T-helper 17 cell (primary cell): ENCODE measurements at places on chromosomes 3 and 15.

DNA sequence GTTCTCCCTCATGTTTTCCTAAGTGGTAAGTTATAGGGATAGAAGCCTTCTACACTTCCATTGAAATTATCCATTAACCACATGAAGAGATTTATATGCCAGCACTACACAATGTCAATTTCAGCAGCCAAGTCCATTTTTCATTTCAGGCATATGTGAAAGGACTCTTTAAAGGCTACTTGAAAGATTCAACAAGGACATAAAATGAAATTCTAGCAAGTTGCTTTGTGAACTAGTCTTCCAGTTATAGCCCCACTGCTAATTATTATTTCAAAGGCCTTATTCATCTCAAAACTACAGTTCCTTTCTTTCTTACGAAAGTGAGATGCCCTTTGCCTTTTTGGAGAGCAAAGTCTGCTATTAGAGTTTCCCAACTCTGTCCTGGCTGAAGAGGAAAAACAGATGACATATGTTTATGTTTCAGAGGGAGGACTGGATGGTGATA lies 66.0 kb upstream of the SLC2A2 start:
- DNase-seq: no peak
- no peak overlapping the region for H3K4me3 ChIP-seq
- H3K27ac ChIP-seq: no peak overlapping the region
- H3K27me3 ChIP-seq: no peaks in the 10 kb centered on the region

DNA sequence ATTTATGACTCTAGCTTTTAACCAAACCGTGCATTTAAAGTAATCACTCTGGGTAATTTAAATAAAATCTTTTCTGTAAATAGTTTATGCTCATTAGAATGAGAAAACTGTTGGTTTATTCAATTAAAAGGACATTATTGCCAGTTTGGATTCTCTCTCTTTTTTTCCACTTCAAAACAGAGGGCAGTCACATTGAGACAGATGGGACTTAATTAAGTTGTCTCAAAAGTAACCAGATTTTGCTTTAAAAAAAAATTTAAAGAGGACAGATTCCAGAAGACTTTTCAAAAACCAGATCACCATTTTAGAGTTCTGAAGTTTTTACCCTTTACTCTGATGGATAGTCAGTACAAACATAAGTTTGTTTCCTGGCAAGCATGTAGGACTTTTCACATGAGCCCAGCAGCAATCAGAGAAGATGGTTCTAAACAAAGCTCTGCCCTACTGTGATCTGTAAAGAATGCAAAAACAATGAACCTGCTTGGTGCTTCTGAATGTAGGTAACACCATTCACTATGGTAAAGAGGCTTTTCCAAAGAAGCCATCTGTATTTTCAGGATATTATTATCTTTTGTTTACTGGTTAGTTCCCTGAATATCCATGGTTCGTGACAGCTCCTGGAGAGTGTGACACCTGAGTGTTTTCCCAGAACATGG lies 136.2 kb downstream of the LRTM1 start:
- no peaks in the 10 kb centered on the region for H3K27me3 ChIP-seq
- DNase-seq: no peak
- H3K36me3 ChIP-seq: no peaks in the 10 kb centered on the region
- no peak overlapping the region for H3K27ac ChIP-seq
- no peak overlapping the region for H3K4me3 ChIP-seq

- H3K4me1 ChIP-seq: no peaks in the 10 kb centered on the region
- H3K4me3 ChIP-seq: no peak overlapping the region
- H3K27ac ChIP-seq: no peak overlapping the region
- no peak for DNase-seq
- no peaks in the 10 kb centered on the region for H3K36me3 ChIP-seq
Measured at GRCh38 chr3:128504963-128505730, 12.1 kb upstream of the GATA2 start.

DNA sequence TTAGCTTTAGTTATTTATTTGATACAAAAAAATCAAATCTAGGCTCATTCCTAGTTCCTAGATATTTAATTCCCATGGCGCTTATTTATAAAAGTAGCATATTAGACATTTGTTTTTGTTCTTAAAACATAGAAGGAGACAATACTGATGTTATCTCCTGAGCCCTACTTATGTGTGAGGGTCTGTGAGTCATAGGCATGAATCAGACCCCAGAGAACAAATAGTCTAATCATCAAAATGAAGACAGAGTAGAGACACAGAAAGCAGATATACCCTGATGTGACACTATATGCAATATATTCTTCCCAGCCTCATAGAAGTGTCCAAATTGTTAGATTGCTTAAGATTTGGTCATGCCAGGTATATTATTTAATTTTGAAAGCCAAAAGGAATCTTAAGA lies 44.9 kb downstream of the PEX5L start:
- H3K27ac ChIP-seq: no peak overlapping the region
- DNase-seq: no peak
- H3K36me3 ChIP-seq: no peaks in the 10 kb centered on the region
- no peaks in the 10 kb centered on the region for H3K4me1 ChIP-seq
- no peaks in the 10 kb centered on the region for H3K27me3 ChIP-seq
- no peak overlapping the region for H3K4me3 ChIP-seq

DNA sequence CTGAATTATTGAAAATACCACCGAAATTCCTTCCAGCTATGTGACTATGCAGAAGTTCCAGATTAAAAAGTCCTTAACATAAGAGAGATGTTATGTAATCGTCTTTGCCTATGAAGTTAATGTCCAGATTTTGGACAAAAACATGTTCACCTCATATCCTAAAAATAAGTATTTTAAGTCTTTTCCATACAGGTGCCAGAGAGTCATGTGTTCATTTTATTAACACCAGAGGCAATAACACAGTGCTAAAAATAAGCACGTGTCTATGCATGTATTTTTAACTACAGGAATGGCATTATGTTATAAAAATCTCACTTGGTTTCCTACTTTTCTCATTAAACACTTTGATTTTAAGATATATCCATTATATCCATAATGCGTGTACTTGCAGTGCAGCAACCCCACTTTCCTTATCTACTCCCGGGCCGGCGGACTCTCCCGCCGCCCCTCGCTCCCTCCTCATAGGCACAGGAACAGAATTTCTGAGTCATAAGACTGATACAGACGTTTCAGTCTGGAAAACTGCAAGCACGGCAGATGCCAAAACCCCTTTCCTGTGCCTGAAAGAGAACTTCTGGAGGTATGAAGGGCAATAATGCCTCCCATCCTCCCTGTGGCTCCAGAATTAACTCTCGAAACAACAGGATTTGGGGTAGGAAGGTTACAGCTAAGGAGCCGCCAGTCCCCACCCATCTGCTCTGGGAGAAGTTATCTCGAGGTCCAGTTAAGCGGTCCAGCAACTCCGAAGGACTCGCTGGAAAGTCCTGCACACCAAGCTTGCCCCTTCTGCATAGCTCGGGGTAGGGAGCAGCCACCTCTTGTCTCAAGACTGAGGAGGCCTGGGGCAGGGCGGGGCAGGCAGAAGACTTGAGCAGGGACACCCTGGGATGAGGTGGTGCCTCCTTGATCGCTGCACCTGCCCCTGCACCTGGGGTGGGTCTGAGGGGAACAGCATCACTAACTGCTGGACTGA lies 22.3 kb upstream of the PSTPIP1 start:
- peaks cover 8% of the 10 kb centered on the region for H3K4me1 ChIP-seq
- H3K27ac ChIP-seq: no peak overlapping the region
- H3K27me3 ChIP-seq: no peaks in the 10 kb centered on the region
- DNase-seq: no peak
- H3K36me3 ChIP-seq: no peaks in the 10 kb centered on the region

GRCh38 chr3:169836078-169836941 lies 23.6 kb upstream of the LRRC34 start:
- no peak for DNase-seq
- H3K36me3 ChIP-seq: peaks cover 5% of the 10 kb centered on the region
- H3K27ac ChIP-seq: no peak overlapping the region
- H3K4me3 ChIP-seq: no peak overlapping the region
- peaks cover 32% of the 10 kb centered on the region for H3K27me3 ChIP-seq
- peaks cover 2% of the 10 kb centered on the region for H3K4me1 ChIP-seq

GRCh38 chr3:79515072-79515471 lies 252.7 kb downstream of the ROBO1 start:
- no peaks in the 10 kb centered on the region for H3K27me3 ChIP-seq
- no peak for DNase-seq
- H3K4me1 ChIP-seq: no peaks in the 10 kb centered on the region
- H3K4me3 ChIP-seq: no peak overlapping the region

DNA sequence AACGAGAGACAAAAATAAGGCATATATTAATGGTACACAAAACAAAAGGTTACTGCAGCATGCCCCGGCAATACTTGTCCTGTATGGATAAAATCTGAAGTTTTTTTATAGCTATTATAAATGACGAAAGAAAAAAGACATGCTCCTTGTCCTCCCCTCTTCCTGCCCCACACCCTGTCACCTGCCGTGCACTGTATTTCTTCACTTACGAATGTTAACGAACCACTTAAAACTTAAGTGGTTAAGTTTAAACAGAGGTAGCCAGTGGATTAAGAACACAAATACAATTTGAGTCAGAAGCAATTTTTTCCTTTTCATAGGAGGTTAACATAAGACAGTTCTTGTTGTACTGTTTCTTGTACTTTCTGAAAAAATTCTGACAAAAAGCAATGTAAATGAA lies 799.1 kb upstream of the NECTIN3 start:
- peak overlapping the region; percentile 14 for H3K27ac ChIP-seq
- no peak for DNase-seq
- H3K4me3 ChIP-seq: no peak overlapping the region
- H3K4me1 ChIP-seq: no peaks in the 10 kb centered on the region

GRCh38 chr15:67850994-67851571 lies 11.2 kb upstream of the RNU6-1 start:
- no peak overlapping the region for H3K27ac ChIP-seq
- H3K4me1 ChIP-seq: no peaks in the 10 kb centered on the region
- DNase-seq: no peak

DNA sequence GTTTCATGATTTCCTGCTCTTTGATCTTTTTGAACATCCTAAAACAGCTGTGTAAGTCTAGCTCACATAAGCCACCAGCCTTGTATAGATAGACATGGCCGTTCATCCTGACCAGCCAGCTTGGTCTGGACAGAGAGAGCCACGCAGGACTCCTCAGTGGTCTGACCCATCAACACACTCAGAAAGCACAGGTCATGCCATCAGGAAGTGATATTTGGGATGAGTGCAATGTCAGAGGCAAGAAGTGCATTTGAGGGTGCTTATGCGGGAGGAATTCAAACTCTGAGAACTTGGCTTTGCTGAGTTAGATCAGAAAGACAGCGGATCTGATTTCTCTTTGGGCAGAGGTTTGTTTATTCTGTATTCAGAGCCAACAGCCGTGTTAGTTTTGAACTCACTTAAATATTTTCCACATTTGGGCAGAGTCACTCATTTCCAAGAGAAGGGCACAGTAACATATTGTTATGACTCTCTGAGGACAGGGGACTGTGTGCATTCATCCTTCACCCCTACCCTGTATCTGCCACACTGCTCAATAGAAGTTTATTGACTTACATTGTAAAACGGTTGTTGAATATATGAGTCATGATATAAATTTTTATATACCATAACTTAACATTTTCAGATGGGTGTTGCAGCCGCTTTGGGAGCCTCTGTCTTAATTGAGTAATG lies 225.3 kb upstream of the LYSMD4 start:
- peaks cover 8% of the 10 kb centered on the region for H3K4me1 ChIP-seq
- no peak for DNase-seq
- peaks cover 57% of the 10 kb centered on the region for H3K27me3 ChIP-seq
- H3K27ac ChIP-seq: peak overlapping the region; percentile 27
- no peak overlapping the region for H3K4me3 ChIP-seq
- H3K36me3 ChIP-seq: peaks cover 9% of the 10 kb centered on the region

- H3K4me1 ChIP-seq: no peaks in the 10 kb centered on the region
- H3K36me3 ChIP-seq: peaks cover 2% of the 10 kb centered on the region
- H3K4me3 ChIP-seq: no peak overlapping the region
- DNase-seq: no peak
Measured at GRCh38 chr15:36545467-36545992, 33.9 kb upstream of the CDIN1 start.

- DNase-seq: no peak
- peaks cover 4% of the 10 kb centered on the region for H3K36me3 ChIP-seq
- H3K4me3 ChIP-seq: no peak overlapping the region
- no peak overlapping the region for H3K27ac ChIP-seq
Measured at GRCh38 chr3:119783255-119783654, 1.4 kb downstream of the NR1I2 start.

GRCh38 chr3:45909542-45909941 lies 23.2 kb downstream of the CCR9 start:
- H3K36me3 ChIP-seq: peaks cover 5% of the 10 kb centered on the region
- H3K4me1 ChIP-seq: peaks cover 43% of the 10 kb centered on the region
- peak overlapping the region; percentile 64 for H3K4me3 ChIP-seq
- no peak for DNase-seq

- H3K4me1 ChIP-seq: peaks cover 63% of the 10 kb centered on the region
- H3K36me3 ChIP-seq: peaks cover 14% of the 10 kb centered on the region
- H3K27ac ChIP-seq: peak overlapping the region; percentile 83
- H3K4me3 ChIP-seq: peak overlapping the region; percentile 100
Measured at GRCh38 chr15:81296673-81297072, 27.3 kb downstream of the STARD5 start.

DNA sequence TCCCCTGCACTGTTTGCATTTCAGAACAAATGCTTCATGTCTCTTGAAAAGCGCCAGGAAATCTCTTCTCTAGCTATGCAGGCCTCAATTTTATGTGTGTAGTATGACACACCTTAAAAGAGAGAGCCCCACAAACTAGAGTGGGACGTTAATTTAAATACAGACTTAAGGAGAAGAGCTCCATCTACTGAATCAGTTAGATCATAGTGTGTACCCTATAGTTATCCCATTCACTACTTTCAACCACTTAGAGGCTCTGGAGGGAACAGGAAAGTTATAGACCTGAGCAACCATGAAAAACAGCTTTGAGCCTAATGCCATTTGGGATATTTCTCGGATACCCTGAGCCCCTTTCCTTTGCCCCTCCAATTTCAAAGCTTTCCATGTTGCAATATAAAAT lies 153.7 kb downstream of the TIGIT start:
- no peak overlapping the region for H3K4me3 ChIP-seq
- DNase-seq: no peak
- peaks cover 14% of the 10 kb centered on the region for H3K4me1 ChIP-seq
- no peak overlapping the region for H3K27ac ChIP-seq
- H3K27me3 ChIP-seq: no peaks in the 10 kb centered on the region

GRCh38 chr15:99565049-99565298 lies 810 bp upstream of the MEF2A start:
- peaks cover 25% of the 10 kb centered on the region for H3K4me1 ChIP-seq
- peak overlapping the region; percentile 81 for H3K27ac ChIP-seq
- H3K36me3 ChIP-seq: no peaks in the 10 kb centered on the region

GRCh38 chr15:63502843-63503738 lies 1.3 kb upstream of the USP3 start:
- peak overlapping the region; percentile 89 for H3K4me3 ChIP-seq
- H3K27ac ChIP-seq: no peak overlapping the region
- peaks cover 58% of the 10 kb centered on the region for H3K4me1 ChIP-seq
- no peaks in the 10 kb centered on the region for H3K27me3 ChIP-seq
- peaks cover 5% of the 10 kb centered on the region for H3K36me3 ChIP-seq
